ENCODE measurements at places on chromosomes 4 and X. TPM values are rescaled to one million over a fixed set of nuclear protein-coding genes. Genes with fewer than 3 reads are reported as not detected.

DNA sequence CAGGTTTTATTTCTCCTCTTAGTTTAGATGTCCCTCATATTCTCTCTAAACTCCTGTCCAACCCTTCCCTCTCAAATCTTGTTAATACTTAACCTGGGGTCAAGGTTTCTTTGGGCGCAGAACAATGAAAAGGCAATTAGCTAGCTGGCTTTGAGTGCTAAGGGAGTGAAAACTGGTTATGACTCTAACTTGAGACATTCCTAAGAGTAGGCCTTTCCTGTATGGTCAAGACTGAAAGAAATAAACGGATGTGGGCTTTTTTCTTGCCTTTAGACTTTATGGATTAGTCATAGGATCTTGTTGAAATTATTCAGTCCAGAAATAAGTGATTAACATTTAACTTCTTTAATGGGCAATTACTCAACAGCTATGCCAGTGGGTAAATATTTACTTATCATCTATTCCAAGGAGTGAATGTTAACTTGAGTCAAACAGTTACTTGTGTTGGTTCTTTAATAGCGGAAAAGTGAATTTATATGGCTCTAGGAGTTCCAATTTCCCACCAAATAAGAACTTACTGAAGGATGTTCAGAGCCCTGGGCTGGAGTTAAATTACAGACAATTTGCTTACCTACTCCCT, 141.7 kb upstream of the SCML1 start:
- no peaks in the 10 kb centered on the region for H3K4me1 ChIP-seq
- no peaks in the 10 kb centered on the region for H3K27me3 ChIP-seq
- H3K27ac ChIP-seq: no peak overlapping the region
- H3K4me3 ChIP-seq: no peak overlapping the region

The HMX1 gene
- not detected for total RNA-seq

The WDR17 gene
- 8.8 TPM for total RNA-seq

DNA sequence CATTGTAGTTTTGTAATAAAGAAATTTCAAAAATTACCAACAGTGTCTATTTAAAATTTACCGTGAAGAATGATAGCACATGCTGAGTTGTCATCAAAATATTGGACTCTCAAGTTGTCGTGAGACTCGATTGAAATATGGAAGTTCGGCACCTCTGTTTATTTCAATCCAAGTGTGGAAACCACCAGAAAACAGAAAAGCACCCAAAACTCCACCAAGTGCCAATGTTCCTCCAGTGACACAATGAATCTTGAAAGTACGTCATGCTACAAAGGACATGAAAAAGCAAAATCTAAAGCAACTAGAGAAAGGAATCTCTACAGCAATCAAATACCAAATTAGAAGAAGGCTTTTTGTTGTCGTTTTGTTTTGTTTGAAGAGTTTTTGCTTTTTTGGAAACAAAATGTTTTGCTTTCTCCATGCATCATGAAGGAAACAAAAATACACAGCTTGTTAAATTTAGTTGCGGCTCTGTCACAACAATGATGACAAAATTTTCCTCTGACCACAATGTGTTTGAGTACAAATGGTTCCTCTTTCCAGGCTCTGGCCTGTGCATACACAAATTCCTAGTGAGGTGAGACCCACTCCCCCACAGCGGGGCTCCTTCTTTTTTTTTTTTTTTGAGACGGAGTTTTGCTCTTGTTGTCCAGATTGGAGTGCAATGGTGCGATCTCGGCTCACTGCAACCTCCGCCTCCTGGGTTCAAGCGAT, 9.6 kb upstream of the IL13RA1 start:
- peak; percentile 79 for DNase-seq
- peaks cover 47% of the 10 kb centered on the region for H3K4me1 ChIP-seq
- no peaks in the 10 kb centered on the region for H3K36me3 ChIP-seq
- no peaks in the 10 kb centered on the region for H3K27me3 ChIP-seq

DNA sequence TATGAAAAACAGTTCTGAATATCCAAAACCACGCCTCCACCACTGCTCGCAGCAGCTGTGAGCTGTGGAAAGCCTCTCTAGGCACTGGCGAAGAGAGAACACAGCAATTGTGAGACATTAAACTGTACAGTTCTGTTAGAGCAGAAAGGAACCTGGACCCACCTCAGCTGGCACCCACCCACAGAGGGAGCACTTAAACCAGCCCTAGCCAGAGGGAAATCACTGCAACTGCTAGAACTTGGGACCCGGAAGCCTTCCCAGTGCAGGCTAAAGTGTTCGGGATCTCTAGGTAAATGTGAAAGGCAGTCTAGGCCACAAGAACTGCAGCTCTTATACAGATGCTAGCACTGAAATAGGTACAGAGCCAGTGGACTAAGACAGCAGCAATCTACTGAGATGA, 308.8 kb downstream of the PRR32 start:
- no peaks in the 10 kb centered on the region for H3K4me1 ChIP-seq
- H3K27ac ChIP-seq: no peak overlapping the region
- no peaks in the 10 kb centered on the region for H3K36me3 ChIP-seq
- no peak overlapping the region for H3K4me3 ChIP-seq
- no peak for DNase-seq

DNA sequence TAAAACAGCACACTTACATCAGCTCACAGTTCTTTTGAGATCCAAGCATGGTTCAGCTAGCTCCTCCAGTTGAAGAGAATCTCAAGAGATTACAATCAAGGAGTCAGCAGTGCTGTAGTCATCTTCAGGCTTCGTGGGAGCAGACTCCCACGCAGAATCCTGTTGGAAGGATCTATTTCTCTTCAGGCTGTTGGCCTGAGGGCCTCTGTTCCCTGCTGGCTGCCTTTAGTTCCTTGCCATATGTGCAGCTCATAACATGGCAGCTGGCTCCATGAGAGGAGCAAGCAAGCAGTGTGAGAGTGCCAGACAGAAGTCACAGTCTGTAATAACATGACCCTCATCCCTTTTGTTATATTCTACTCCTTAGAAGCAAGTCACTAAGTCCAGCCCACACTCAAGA, 168.6 kb downstream of the COX18 start:
- no peak overlapping the region for H3K27ac ChIP-seq
- H3K4me1 ChIP-seq: no peaks in the 10 kb centered on the region
- no peaks in the 10 kb centered on the region for H3K36me3 ChIP-seq
- H3K27me3 ChIP-seq: no peaks in the 10 kb centered on the region

- H3K4me3 ChIP-seq: no peak overlapping the region
- H3K27me3 ChIP-seq: no peaks in the 10 kb centered on the region
- no peaks in the 10 kb centered on the region for H3K4me1 ChIP-seq
- no peak overlapping the region for H3K27ac ChIP-seq
Measured at GRCh38 chr4:77745792-77746191, 73.4 kb downstream of the CNOT6L start.

DNA sequence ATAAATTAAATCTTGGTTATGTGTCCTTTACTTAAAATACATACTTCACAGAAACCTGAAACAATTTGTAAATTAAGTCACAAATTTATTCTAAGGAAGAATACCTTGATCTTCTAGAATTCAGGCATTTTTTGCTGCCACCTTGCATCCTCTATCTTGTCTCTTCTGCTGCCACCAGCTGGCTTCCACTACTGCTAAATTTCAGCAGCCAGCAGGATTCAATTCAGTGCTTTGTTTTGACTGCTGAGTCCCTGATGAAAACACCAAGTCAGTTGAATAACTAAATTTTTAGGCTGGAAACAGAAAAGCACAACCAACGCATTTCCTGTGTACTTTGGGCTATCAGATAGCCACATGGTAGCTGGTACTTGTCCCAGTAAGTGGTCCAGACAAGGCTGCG, 2.4 kb upstream of the MBTPS2 start:
- no peaks in the 10 kb centered on the region for H3K27me3 ChIP-seq
- H3K27ac ChIP-seq: no peak overlapping the region
- peaks cover 4% of the 10 kb centered on the region for H3K4me1 ChIP-seq
- no peak for DNase-seq
- no peaks in the 10 kb centered on the region for H3K36me3 ChIP-seq
- no peak overlapping the region for H3K4me3 ChIP-seq

DNA sequence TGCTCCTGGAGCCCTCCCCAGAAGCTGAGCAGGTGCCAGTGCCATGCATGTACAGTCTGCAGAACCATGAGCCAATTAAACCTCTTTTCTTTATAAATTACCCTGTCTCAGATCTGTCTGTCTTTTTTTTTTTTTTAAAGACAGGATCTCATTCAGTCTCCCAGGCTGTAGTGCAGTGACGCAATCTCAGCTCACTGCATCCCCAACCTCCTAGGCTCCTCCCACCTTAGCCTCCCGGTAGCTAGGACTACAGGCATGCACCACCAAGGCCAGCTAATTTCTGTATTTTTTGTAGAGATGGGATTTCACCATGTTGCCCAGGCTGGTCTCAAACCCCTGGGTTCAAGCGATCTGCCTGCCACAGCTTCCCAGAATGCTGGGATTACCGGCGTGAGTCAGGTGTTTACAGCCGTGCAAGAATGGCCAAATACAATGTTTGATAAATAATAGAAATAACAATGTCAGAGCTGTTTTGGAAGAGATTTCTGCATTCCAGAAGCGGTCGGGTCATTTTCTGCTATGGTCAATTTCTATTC, 68.8 kb downstream of the SLC2A9 start:
- no peak for DNase-seq
- H3K4me1 ChIP-seq: no peaks in the 10 kb centered on the region
- H3K27me3 ChIP-seq: no peaks in the 10 kb centered on the region
- no peak overlapping the region for H3K27ac ChIP-seq
- no peak overlapping the region for H3K4me3 ChIP-seq

The GYPA gene
- total RNA-seq: not detected

DNA sequence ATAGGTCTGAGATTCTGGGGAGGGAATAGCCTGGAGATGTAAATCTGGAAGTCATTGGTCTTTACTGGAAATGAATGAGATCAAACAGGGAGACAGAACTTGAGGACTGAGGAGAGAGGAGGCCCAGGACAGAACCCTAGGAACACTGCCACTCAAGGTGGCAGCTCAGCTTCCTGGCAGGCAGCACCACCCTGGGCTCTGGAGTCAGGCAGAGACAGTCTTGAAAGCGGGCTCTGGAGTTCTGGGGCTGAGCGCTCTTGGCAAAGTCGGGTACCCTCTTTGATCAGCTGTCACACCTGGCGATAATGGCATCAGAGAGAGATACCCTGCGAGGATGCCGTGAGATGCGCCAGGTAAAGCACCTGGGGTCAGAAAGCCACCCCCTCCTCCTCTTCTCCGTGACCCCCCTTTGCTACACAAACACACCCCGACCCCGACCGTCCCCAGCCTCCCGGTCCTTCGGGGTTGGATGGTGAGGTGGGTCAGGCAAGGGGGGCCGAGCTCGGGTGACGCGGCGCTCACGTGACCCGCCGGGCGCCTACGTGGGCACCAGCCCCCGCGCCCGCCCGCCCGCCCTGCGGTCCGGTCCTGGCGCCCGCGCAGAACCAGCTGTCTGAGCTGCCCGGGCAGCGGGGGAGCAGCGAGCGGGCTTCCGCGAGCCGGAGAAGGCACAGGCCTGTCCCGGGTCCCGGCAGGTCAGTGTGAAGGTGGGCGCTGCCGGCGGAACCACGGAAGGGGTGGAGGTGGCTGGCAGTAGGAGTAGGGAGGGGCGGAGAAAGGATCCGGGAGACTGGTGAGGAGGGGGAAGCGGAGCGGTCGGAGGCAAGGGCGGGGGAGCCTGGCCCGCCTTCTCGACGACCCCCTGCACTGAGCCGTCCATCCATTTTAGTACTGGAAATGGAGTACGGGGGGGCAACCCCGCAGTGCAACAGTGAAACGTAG, at the start of gene TCEAL3:
Gene TCEAL3 (plus strand): TSS at position 600 of the 942 bp plus-strand sequence. CDS start 1,102 bp downstream, outside the sequence.
- no peaks in the 10 kb centered on the region for H3K27me3 ChIP-seq
- peak; percentile 65 for DNase-seq
- H3K4me3 ChIP-seq: peak within 1 kb of the TSS; percentile 65
- H3K4me1 ChIP-seq: peaks cover 4% of the 10 kb centered on the region

GRCh38 chr4:138181287-138181686, 60.9 kb downstream of the SLC7A11 start:
- no peak overlapping the region for H3K27ac ChIP-seq
- DNase-seq: no peak
- no peaks in the 10 kb centered on the region for H3K36me3 ChIP-seq
- no peaks in the 10 kb centered on the region for H3K27me3 ChIP-seq

The AMOT gene
- total RNA-seq: 5.2 TPM

- H3K4me3 ChIP-seq: no peak overlapping the region
- no peak for DNase-seq
- H3K4me1 ChIP-seq: no peaks in the 10 kb centered on the region
- no peak overlapping the region for H3K27ac ChIP-seq
- H3K27me3 ChIP-seq: no peaks in the 10 kb centered on the region
Measured at GRCh38 chr4:179415037-179415846, 1973.0 kb upstream of the AGA start.

- H3K36me3 ChIP-seq: no peaks in the 10 kb centered on the region
- no peak overlapping the region for H3K4me3 ChIP-seq
- no peaks in the 10 kb centered on the region for H3K27me3 ChIP-seq
- no peak for DNase-seq
- no peak overlapping the region for H3K27ac ChIP-seq
Measured at GRCh38 chr4:75561789-75562188, 5.9 kb downstream of the ODAPH start.
